ENCODE measurements at places on chromosomes 1 and 21.

DNA sequence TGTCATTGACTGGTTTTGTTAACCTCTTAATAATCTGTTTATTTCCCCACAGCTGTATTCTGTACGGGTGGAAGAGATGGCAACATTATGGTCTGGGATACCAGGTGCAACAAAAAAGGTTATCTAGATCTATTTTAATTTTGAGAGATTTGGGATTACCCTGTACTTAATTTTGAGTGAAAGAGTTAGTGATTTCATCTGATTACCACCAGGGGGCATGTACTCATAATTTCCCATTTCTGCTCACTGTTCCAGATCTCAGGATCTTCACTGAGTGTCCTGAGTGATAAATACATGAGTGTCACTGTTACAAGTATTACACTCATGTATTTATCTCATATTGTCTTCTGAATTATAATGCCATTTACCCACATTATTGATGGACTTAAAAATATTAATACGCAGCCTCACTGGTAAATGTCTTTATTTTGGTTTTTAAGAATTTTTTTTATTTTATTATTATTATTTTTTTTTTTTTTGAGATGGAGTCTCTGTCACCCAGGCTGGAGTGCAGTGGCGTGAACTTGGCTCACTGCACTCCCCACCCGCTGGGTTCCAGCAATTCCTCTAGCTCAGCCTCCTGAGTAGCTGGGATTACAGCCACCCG is 27.4 kb downstream of the DTL start:
- DNase-seq = no peak

DNA sequence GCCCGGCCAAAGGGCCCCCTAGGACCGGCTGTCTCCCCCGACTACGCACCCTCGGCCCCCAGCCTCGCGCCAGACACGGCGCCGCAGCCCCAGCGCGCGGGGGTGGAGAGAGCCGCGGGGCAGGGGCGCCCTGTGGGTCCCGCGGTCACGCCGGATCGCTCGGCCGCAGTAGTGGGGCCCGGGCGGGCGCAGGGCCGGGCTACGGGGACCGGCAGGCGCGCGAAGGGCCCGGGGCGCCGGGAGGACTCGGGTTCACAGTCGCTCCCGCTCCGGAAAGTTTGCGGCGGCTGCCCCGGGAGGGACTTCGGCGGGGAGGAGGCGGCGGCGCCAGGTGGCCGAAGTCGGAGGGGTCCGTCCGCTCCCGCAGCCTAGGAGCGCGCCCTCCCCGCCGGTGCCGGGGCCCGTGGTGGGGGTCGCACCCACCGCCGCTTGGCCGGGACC is 7.1 kb upstream of the ZNF669 start:
- no peak for DNase-seq

DNA sequence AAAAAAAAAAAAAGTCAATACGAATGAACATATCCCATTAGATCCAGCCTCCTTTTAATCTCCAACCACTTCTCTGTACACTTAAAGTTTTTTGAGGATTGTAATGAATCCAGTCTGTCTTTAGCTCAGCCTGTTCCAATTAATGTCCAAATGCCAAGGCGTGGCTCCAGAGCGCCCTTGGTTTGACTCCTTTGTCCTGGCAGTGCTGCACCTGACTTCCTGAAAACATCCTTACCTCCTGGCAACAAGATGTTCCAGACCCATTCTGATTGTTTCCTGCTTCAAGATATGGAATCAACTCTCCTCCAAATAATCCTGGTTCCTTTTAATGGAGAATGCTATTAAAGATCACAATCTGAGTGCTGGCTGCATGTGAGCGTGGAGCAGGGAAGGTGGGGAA is 74.1 kb upstream of the FAM20B start:
- DNase-seq = no peak

DNA sequence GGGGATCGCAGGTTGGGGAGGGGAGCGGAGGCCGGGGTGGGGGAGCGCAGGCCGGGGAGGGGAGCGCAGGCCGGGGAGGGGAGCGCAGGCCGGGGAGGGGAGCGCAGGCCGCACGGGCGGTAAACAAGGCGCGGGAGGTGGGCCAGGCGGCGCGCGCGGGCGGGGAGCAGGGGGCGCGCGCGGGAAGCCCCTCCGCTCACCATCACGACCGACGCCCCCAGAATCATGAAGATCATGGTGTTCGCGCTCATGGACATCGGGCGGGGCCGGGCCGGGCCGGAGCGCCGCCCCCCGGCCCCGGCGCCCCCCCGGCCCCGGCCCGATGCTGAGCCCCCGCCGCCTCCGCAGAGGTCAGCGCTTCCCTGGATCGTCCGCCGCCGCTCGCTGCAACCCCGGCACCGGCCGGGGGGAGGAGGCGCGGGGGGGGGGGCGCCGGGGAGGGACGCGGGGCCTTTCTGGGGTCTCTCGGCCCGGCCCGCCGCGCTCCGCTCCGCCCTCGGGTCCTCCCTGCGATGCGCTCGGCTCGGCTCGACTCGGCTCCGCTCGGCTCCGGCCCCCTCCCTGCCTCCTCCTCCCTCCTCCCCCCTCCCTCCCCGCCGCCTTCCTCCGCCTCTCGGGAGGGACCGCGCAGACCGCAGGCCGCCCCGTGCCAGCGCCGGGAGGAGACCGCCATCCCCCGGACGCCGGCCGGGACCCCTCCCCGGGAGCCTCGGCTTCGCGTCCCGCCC is at the start of gene TMEM240:
Gene TMEM240 (minus strand): TSS at position 535 of the 728 bp plus-strand sequence. CDS start 278 bp downstream, at position 257.
- peak; percentile 77 for DNase-seq

DNA sequence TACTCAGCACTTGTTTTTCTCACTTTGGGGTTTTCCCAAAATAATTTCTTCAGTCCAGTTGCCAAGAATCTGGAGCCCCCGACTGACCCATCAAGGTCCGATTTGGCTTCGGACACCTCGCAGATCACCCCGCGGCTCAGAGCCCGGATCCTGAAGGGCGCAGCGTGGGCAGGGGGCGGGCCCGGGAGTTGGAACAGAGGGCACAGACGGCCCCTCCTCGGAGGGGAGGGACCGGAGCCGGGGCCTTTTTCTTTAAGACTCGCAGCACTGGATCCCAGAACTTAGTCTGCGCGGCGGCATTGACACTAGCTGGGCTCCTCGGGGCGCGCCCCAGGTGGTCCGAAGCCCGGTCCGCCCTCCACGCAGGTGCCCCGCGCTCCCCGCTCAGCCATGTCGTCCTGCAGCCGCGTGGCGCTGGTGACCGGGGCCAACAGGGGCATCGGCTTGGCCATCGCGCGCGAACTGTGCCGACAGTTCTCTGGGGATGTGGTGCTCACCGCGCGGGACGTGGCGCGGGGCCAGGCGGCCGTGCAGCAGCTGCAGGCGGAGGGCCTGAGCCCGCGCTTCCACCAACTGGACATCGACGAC is at the start of gene CBR3:
Gene CBR3 (plus strand): TSS at position 277 of the 588 bp plus-strand sequence. CDS start 114 bp downstream, at position 391.
- no peak for DNase-seq

GRCh38 chr1:151478923-151479322 is 19.6 kb upstream of the POGZ start:
- no peak for DNase-seq

GRCh38 chr1:93000291-93000690 is 39.0 kb upstream of the DIPK1A start:
- DNase-seq = peak; percentile 36

DNA sequence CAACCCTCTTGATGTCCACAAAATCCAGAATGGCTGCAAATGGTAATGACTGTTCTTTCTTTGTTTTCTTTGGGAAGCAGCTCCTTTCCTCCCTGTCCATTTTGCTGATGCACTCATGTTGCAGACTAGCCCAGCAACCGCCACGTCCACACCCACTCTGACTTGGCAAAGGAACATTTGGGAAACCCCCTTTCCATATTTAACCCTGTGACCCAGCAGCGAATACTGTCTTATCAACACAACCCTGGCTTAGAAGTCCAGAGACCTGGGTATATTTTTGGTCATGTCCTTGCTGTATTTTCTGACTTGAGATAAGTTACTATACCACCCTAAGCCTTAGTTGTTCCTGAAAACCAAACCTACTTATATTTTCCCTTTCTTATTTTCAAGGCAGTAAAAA is 18.1 kb upstream of the SHE start:
- DNase-seq = no peak

DNA sequence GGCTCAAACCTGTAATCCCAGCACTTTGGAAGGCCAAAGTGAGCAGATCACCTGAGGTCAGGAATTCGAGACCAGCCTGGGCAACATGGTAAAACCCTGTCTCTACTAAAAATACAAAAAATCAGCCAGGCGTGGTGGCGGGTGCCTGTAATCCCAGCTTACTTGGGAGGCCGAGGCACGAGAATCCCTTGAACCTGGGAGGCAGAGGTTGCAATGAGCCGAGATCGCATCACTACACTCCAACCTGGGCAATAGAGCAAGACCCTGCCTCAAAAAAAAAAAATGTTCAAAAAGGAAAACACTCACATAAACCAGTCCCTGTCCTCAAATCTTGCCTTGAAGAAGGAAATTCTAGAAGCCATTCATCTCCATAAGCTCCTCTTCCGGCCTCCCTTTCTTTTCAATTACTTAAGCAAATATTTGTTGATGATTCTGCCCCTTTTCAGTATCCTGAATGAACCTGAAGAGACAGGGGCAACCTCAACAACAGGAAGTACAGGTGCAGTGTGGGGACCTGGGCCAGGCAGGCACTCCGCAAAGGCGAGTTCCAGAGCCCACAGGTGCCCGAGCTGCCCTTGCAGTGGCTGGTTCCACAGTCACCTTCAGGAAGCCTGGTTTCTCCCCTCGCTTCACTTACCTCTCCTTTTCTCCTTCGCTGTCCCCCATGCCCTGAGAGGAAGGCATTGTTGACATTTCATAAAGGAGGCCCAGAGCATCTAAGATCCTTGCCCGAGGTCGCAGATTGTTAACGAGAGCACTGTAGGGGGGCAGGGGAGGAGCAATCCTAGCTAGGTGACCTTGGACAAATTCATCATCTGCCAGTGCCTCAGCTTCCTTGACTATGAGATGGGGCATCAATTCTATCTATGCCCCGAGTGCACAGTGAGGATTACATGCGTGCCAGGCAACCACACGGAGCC is 8.9 kb upstream of the LEFTY1 start:
- no peak for DNase-seq

- DNase-seq = no peak
Measured at GRCh38 chr1:189697113-189697512, 780.6 kb downstream of the BRINP3 start.

DNA sequence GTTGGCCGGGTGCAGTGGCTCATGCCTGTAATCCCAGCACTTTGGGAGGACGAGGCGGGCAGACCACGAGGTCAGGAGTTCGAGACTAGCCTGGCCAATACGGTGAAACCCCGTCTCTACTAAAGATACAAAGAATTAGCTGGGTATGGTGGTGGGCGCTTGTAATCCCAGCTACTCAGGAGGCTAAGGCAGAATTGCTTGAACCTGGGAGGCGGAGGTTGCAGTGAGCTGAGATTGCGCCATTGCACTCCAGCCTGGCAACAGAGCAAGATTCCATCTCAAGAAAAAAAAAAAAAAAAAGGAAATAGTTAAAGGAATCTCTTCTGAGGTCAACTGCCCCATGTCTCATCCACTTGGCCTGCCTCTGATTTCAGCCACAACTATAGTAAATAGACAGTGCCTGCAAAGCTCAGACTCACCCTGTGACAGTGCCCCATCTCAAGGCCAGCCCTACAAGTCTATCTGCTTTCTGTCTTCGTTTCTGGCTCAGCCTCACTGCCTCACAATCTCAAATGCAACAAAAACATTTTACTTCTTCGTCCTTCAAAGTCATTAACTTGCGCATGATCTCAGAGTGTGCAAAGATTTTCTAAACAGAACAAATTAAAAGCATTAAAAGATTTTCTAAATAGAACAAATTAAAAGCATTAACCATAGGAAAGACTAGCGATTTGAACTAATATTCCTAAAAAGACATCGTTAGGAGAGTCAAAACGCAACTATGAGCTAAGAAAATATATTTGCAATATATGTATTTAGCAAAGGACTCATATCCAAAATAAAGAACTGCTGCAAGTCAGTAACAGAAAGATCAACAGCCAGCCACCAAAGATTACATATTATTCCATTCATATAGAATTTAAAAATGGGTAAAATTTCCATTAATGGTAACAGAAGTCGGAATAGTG is 65.0 kb upstream of the PRDX6 start:
- DNase-seq = no peak

GRCh38 chr1:53942127-53942957 is 3.2 kb downstream of the IFT25 start:
- DNase-seq = no peak

- no peak for DNase-seq
Measured at GRCh38 chr1:17248781-17249180, at the start of gene PADI3. Gene PADI3 (plus strand): TSS chr1:17249098. CDS start chr1:17249138, 40 bp downstream.

DNA sequence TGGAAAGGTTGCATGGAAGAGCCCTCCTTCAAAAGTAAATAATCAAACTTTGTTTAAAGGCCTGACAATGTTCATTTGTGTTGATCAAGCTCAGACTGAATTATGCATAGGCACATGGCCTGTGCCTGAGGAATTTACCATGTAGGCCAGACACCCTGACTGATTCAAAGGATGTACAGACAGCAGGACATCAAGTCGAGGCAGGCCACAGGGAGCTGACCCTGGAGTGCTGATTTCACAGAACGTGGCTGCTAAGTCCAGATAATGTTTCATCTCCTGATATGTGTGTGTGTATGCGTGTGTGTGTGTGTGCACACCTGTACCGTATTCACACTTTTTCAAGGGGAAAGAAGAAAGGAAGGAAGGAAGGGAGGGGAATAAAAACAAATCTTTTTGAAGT is 34.1 kb downstream of the NAV1 start:
- DNase-seq = no peak

DNA sequence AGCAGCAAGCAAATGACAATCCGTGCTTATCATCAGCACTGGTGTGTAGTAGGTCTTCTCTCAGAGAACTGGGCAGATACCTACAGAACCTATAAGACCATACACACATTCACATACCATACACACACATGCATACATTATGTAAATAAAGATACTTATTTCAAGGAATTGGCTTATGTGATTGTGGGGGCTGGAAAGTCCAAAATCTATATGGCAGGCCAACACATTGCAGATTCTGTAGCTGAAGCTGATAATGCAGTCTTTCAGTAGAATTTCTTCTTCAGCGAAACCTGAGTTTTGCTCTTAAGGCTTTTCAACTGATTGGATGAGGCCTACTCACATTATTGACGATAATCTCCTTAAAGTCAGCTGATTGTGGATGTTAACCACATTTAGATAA is 24.1 kb downstream of the RAP1A start:
- DNase-seq = no peak

DNA sequence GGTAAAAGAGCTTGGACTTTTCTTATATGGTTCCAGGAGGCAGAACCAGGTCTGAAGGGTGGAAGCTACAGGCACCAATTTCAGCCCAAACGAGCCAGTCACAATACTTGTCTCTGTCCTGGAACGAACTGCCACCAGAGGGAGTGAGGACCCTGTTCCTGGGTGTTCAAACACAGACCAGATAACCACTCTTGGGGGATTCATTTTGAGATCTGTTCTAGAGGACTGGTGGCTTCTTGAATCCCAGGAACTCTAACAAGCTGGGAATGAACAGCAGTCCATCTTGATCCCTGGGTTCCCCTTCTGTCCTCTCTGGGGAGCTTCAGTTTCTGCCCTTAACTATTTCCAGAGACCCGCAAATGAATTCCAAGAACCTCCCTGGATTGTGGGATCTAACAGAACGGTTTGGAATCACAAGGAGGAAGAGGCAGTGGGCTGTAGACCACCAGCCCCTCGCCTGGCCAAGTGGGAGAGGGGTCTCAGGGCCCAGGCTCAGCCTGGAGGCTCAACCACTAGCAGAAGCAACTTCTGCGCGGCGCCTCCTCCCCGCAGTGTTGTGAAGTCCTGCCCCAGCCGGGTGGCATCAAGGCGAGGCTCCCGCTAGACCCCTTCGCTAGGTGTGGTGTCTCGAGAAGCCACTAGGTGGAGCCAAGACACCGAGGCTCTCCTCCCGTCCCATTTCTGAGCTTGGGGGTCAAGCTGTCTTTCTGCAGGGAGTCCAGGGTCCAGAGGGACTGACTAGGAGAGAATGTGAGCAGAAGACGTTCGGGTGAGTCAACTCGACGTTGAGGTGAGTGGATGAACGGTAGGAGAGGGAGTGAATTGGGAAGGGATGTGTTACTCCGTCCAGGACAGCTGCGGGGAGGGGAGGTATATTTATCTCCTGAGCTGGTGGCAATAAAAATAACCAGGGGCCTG is 12.1 kb upstream of the NES start:
- peak; percentile 85 for DNase-seq
